Neural progenitor cell (in vitro differentiated cells): ENCODE measurements at places on chromosomes 2 and 18. TPM values are rescaled to one million over a fixed set of nuclear protein-coding genes. Genes with fewer than 3 reads are reported as not detected.

DNA sequence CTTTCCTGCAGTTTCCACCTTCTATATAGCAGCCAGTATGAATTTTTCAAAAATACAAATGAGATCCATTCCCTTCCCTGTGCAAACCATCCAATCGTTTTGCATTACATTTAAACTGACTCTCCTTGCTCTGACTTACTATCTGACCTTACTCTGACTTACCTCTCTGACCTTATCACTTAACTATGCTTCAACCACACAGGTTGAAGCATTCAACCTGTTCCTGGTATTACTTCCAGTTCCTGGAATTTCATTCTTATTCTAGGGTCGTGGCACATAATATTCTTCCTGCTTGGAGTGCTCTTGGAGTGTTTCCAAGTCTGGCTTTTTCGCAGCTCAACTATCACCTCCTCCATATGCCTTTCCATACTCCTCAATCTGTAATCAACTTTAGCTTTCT is 850.6 kb upstream of the CHAC2 start:
- no peak overlapping the region for H3K27ac ChIP-seq
- no peak overlapping the region for H3K4me3 ChIP-seq
- H3K4me1 ChIP-seq: no peaks in the 10 kb centered on the region
- H3K36me3 ChIP-seq: no peaks in the 10 kb centered on the region
- DNase-seq: no peak

GRCh38 chr18:48365965-48366364 is 43.2 kb downstream of the ZBTB7C start:
- no peak overlapping the region for H3K27ac ChIP-seq
- H3K27me3 ChIP-seq: no peaks in the 10 kb centered on the region
- H3K4me1 ChIP-seq: peaks cover 20% of the 10 kb centered on the region
- DNase-seq: no peak
- no peaks in the 10 kb centered on the region for H3K36me3 ChIP-seq
- no peak overlapping the region for H3K4me3 ChIP-seq

GRCh38 chr18:12946549-12947284 is 1.1 kb upstream of the SEH1L start:
- peaks cover 6% of the 10 kb centered on the region for H3K4me1 ChIP-seq
- peak; percentile 73 for DNase-seq
- H3K27me3 ChIP-seq: no peaks in the 10 kb centered on the region

GRCh38 chr2:176285321-176285720 is 16.1 kb downstream of the MTX2 start:
- no peak overlapping the region for H3K4me3 ChIP-seq
- no peak overlapping the region for H3K27ac ChIP-seq
- DNase-seq: no peak
- H3K27me3 ChIP-seq: no peaks in the 10 kb centered on the region
- no peaks in the 10 kb centered on the region for H3K36me3 ChIP-seq

GRCh38 chr2:197904446-197904845 is 100.1 kb downstream of the PLCL1 start:
- H3K4me1 ChIP-seq: no peaks in the 10 kb centered on the region
- no peak for DNase-seq
- H3K36me3 ChIP-seq: no peaks in the 10 kb centered on the region

DNA sequence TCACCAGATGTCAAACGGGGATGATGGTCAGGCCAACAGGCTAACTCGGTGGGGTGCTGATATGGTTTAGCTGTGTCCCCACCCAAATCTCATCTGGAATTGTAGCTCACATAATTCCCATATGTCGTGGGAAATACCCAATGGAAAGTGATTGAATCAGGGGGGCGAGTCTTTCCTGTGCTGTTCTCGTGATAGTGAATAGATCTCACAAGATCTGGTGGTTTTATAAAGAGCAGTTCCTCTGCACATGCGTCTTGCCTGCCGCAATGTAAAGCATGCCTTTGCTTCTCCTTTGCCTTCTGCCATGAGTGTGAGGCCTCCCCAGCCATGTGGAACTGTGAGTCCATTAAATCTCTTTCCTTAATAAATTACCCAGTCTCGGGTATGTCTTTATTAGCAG is 74.4 kb upstream of the YWHAQ start:
- no peaks in the 10 kb centered on the region for H3K36me3 ChIP-seq
- no peaks in the 10 kb centered on the region for H3K27me3 ChIP-seq
- no peaks in the 10 kb centered on the region for H3K4me1 ChIP-seq
- no peak overlapping the region for H3K27ac ChIP-seq
- no peak for DNase-seq
- no peak overlapping the region for H3K4me3 ChIP-seq

BOD1L2 gene
- total RNA-seq: not detected in 2 replicates
